NCI-H2029 (cell line): ENCODE measurements at places on chromosomes 5 and 9.

- no peak for DNase-seq
Measured at GRCh38 chr9:136651860-136652259, 10.9 kb upstream of the EGFL7 start.

DNA sequence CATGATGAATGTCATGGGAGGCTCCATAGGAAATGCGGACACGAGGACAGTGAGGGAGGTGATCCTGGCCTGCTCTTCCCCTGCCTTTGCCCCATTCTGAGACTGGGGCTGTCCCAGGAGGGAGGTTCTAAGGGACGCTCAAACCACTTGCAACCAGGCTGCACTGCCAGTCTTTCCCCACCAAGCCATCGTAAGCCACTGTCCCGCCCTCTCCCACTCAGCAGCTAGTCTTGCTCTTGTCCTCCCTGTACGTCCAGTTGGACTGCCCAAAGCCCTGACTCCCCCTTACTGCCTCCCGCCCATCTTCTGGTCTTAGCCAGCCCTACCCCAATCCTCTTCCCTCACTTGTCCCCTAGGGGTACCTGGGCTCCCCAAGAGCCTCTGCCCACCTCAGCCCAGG lies 115.7 kb downstream of the FSTL4 start:
- DNase-seq = no peak

- DNase-seq = no peak
Measured at GRCh38 chr9:81535542-81536241, 153.7 kb downstream of the TLE1 start.

DNA sequence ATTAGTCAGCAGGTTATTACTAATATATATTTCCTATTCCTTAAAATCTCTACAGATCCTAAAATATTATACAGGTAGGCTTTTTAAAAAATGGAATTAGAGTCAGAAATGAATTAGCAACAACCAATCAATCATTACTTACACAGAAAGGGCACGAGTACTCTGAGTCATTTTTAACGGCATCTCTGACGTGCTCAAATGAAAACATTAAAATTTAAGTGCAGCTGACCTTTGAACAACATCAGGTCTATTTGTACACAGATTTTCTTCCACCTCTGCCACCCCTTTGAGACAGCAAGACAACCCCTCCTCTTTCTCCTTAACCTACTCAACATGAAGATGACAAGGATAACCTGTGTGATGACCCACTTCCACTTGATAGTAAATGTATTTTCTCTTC lies 19.1 kb downstream of the AUH start:
- no peak for DNase-seq

DNA sequence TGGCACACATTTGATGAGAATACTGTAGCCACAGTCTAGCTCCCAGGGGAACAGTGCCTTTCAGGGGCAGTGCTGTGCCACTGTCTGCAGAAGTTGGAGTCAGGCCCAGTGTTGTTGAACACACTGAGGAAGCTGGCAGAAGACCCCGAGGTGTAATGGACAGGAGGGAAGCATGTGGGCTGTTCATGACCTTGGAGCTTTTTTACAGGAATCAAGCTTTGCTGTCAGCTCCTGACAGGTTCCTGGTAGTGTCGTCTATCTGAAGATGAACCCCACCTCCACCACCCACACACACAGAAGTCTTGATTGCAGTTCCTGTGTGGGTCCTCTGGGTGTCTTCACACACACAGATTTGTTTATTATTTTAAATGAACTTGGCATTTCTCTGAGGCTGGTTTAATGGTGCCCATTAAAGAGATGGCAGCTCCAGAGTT lies 40.3 kb upstream of the TNFAIP8 start:
- no peak for DNase-seq

- peak; percentile 63 for DNase-seq
Measured at GRCh38 chr9:127966416-127967150, 14.2 kb downstream of the EEIG1 start.

- DNase-seq = no peak
Measured at GRCh38 chr5:10479154-10479721, 37.6 kb downstream of the ROPN1L start.

GRCh38 chr5:50967009-50967562 lies 300.6 kb downstream of the PARP8 start:
- DNase-seq = no peak

GRCh38 chr5:96818125-96818788 lies 10.5 kb upstream of the ERAP1 start:
- no peak for DNase-seq

GRCh38 chr5:38420246-38420645 lies 136.2 kb downstream of the LIFR start:
- no peak for DNase-seq

GRCh38 chr9:68966496-68966944 lies 47.4 kb downstream of the PRKACG start:
- no peak for DNase-seq

- no peak for DNase-seq
Measured at GRCh38 chr9:23160491-23160890, 665.5 kb downstream of the ELAVL2 start.

GRCh38 chr5:7753596-7753995 lies 97.3 kb downstream of the CFAP90 start:
- DNase-seq = no peak

- no peak for DNase-seq
Measured at GRCh38 chr5:180343831-180344695, 9.1 kb downstream of the GFPT2 start.

GRCh38 chr9:93002700-93003099 lies 55.4 kb downstream of the FGD3 start:
- no peak for DNase-seq

DNA sequence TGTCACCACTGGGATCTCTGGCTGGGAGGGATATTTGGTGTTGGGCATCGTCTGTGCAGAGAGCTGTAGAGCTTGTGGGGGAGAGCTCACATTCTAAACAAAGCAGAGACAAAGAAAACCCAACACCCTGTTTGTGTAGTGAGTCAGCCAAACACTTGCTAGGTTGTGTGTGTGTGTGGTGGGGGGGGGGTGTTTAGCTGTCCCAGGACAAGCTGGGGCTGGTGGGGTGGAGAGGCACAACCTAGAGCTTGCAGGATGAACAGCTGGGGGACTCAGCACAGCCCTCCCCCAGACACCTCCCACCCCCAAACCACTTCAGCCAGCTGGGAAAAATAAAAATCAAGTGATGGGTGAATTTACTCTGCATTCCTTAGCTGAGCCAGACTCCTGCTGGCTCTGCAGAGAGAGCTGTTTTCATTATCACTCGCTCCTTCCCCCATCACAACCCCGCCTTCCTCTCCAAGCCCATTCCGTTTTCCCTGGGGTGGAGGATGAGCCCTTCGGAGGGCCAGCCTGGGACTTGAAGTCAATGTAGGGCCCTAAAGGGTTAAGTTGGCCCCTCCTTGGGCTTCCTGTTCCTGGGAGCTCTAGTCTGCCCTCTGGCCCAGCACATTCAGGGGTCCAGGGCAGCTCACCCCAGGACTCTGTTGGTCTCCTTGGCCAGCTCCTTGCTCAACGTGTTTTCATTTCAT lies 2.6 kb downstream of the OLFML2A start:
- DNase-seq = no peak

GRCh38 chr5:72187388-72188075 lies 80.3 kb downstream of the MAP1B start:
- DNase-seq = no peak

GRCh38 chr5:15790446-15791018 lies 290.6 kb downstream of the FBXL7 start:
- DNase-seq = no peak

DNA sequence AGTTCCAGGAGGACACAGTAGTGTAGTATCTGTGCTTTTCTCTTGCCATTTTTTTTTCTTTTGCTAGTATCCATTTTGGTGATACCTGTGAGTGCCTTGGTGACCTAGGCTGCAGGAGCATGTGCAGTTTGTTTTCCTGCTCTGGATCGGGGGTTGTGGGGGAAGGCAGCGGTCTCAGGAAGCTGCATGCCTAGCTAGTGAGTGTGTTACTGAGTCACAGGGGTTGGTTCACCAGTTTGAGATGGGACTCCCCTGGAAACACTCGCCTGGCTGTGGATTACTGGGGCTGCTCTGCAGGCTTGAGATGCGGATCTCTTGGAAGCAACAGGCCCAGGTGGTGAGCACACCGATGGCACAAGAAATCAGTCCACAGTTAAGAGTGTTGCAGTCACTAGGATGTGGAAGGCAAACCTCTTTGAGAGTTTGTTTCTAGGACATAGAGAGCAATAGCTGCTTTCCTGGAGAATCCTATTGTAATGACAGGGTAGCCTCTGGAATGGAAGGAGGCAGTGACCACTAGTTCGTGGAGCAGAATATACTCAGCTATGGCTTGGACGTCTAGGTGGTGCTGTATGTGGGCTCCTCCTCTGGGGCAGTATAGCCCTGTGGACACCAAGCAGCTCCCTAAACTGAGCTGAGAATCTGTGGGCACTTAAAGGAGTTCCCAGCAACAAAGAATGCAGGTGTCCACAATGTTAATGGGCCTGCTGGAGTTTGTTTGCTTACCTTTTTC lies 20.0 kb upstream of the SPATA31E1 start:
- no peak for DNase-seq
